Activated CD4-positive, alpha-beta memory T cell treated with anti-CD3 and anti-CD28 coated beads, Interleukin-2, amount 10 ng/mL, durations not matched to agents 7 days and 5 days (primary cell): ENCODE measurements at places on chromosomes 1 and 21. TPM values are rescaled to one million over a fixed set of nuclear protein-coding genes. Genes with fewer than 3 reads are reported as not detected.

GRCh38 chr1:1194723-1195122, 11.7 kb downstream of the TNFRSF18 start:
- no peak overlapping the region for H3K4me3 ChIP-seq
- H3K36me3 ChIP-seq, result peaks cover 7% of the 10 kb centered on the region
- H3K4me1 ChIP-seq, result peaks cover 2% of the 10 kb centered on the region
- H3K27ac ChIP-seq, result no peak overlapping the region
- DNase-seq, result no peak
- peaks cover 16% of the 10 kb centered on the region for H3K27me3 ChIP-seq

- no peak overlapping the region for H3K27ac ChIP-seq
- no peak overlapping the region for H3K4me3 ChIP-seq
- H3K4me1 ChIP-seq, result no peaks in the 10 kb centered on the region
- no peak for DNase-seq
- H3K27me3 ChIP-seq, result no peaks in the 10 kb centered on the region
Measured at GRCh38 chr1:107534632-107535031, 393.8 kb downstream of the NTNG1 start.

- DNase-seq, result peak; percentile 8
- no peak overlapping the region for H3K27ac ChIP-seq
- H3K4me1 ChIP-seq, result no peaks in the 10 kb centered on the region
- H3K4me3 ChIP-seq, result no peak overlapping the region
- H3K36me3 ChIP-seq, result no peaks in the 10 kb centered on the region
Measured at GRCh38 chr1:30410153-30410851, 313.1 kb downstream of the MATN1 start.

- no peaks in the 10 kb centered on the region for H3K4me1 ChIP-seq
- no peaks in the 10 kb centered on the region for H3K36me3 ChIP-seq
- DNase-seq, result no peak
- H3K4me3 ChIP-seq, result no peak overlapping the region
- no peak overlapping the region for H3K27ac ChIP-seq
Measured at GRCh38 chr1:20600156-20600555, 11.3 kb downstream of the CDA start.

The SPRR2G gene
- total RNA-seq, result not detected

GRCh38 chr1:83511146-83511726, 487.7 kb downstream of the TTLL7 start:
- H3K4me1 ChIP-seq, result peaks cover 38% of the 10 kb centered on the region
- H3K27me3 ChIP-seq, result no peaks in the 10 kb centered on the region
- no peak for DNase-seq
- H3K27ac ChIP-seq, result no peak overlapping the region
- H3K4me3 ChIP-seq, result no peak overlapping the region
- H3K36me3 ChIP-seq, result peaks cover 4% of the 10 kb centered on the region

GRCh38 chr1:41964400-41964799, 45.7 kb upstream of the HIVEP3 start:
- no peak for DNase-seq
- H3K27me3 ChIP-seq, result peaks cover 6% of the 10 kb centered on the region
- no peaks in the 10 kb centered on the region for H3K4me1 ChIP-seq
- H3K4me3 ChIP-seq, result no peak overlapping the region
- peaks cover 8% of the 10 kb centered on the region for H3K36me3 ChIP-seq

DNA sequence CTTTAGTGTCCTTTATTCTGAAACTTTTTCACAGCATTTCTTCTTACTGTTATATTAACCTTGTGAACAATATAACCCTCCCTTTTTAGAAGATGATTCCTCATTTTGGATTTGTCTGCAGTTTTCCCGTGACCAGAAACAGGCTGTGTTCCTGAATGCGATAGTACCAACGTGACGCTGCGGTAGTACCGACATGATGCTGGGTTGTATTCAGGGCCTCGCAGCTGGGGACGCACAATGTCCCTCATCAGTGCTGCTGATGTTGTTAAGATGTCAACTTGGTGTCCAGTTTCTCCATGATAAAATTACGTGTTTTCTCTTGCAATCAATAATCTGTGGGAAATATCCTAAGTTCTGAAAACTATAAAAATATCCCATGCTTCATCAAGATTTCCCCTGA, 761.4 kb upstream of the TPTE start:
- no peak for DNase-seq
- no peaks in the 10 kb centered on the region for H3K27me3 ChIP-seq
- H3K4me1 ChIP-seq, result no peaks in the 10 kb centered on the region
- H3K27ac ChIP-seq, result no peak overlapping the region

DNA sequence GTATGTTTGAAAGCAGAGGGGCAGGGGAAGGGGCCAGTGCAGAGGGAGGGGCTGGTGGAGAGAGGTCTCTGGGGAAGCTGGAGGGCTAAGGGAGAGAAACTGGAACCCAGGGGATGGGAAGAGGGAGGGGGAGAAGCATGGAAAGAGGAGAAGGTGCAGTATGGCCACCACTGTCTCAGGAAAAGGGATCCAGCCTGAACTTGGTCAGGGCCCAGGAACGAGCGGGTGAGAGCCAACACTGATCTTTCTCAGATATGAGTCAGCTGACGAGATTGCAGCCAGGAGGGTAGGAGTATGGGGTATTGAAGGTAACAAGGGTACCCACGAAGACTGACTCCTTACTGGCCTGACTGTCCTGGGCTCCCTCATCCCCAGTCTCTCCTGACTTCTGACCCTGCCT, 18.0 kb downstream of the TIE1 start:
- no peaks in the 10 kb centered on the region for H3K4me1 ChIP-seq
- no peak for DNase-seq
- no peaks in the 10 kb centered on the region for H3K27me3 ChIP-seq
- H3K36me3 ChIP-seq, result no peaks in the 10 kb centered on the region
- H3K27ac ChIP-seq, result no peak overlapping the region
- no peak overlapping the region for H3K4me3 ChIP-seq

DNA sequence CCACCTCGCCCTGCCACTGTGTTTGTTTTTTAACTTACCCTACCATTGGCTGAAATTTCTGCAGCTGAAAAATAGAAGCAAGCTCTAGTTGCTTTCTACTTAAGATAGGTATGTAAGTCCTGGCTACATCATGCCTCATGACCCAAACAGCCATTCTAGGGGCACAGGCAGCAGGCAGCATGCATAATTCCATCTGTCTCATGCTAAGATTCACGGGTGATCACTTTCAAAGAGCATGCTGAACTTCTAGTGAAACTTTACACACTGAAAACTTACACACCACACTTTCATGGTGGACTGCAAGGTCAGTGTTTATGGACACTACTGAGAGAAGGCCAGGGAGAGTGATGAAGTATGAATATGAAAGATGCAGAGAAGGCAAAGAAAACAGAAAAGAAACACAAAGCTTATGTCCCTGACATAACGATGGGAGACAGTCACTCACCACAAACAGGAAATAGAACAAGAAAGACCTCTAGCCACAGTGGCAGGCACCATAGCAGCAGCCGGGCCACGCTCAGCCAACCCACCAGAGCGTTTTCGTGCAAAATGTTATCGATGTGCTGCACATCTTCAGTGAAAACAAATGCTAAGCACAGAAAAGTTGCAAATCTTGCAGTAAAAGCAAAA, 102.3 kb upstream of the TIAM1 start:
- H3K27me3 ChIP-seq, result no peaks in the 10 kb centered on the region
- H3K27ac ChIP-seq, result peak overlapping the region; percentile 85
- H3K36me3 ChIP-seq, result peaks cover 13% of the 10 kb centered on the region
- peak; percentile 63 for DNase-seq

The HOOK1 gene
- total RNA-seq, result 0.98 TPM

DNA sequence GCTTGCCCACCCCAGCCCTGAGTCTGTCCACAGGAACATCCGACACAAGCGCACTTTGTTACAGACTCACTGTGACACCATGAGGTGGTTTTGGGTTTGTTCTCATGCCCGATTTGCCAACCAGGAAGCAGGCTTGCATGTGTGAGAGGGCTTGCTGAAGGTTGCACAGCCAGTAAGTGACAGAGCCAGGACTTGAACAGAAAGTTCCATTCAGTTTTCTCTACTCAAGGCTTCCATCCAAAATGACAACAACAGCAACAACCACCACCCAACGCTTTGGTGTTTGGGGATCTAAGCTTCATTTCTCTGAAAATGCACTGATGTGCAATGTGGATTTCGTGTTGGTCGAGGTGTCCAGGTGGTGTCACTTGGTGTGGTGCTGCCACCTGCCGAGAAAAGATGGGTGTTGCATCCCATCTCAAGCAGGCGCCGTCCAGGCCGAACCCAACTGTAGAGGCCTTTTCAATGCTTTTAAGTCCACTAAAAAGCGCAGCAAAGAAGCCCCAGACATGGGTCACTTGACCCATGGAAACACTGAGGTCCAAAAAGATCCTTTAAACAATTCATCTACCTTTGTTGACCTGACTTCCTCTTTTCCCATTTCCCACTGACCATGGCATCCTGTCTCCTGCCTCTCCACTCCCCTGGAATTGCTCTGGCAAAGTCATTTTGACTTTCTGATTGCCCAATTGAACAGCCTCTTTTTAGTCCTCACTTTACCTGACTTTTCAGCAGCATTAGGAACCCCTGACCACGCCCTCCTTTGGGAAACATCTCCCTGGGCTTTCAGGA, 12.2 kb downstream of the CITED4 start:
- DNase-seq, result peak; percentile 82
- no peaks in the 10 kb centered on the region for H3K36me3 ChIP-seq
- H3K4me1 ChIP-seq, result peaks cover 14% of the 10 kb centered on the region

DNA sequence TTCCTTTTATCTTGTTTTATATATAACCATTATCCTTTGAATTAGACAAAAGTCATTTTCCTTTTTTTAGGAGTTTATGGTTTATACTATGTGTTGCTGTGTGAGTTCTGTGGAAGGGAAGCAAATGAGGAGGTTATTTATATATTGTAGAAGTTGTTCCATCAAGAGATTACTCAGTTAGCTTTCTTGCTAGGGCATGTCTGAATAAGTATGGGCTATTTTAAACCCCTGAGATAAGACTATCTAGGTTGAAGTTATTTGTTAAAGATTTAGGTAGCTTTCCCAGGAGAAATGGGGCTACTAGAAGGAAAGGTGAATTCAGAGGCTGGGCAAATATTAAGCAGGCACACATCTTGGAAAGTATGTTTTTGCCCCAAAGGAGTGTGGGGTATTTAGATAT, 16.1 kb upstream of the VAMP4 start:
- no peaks in the 10 kb centered on the region for H3K36me3 ChIP-seq
- H3K27ac ChIP-seq, result no peak overlapping the region
- no peak overlapping the region for H3K4me3 ChIP-seq

- H3K4me1 ChIP-seq, result no peaks in the 10 kb centered on the region
- H3K27me3 ChIP-seq, result peaks cover 4% of the 10 kb centered on the region
- DNase-seq, result no peak
- no peaks in the 10 kb centered on the region for H3K36me3 ChIP-seq
- no peak overlapping the region for H3K27ac ChIP-seq
- no peak overlapping the region for H3K4me3 ChIP-seq
Measured at GRCh38 chr1:182337736-182338571, 53.6 kb downstream of the GLUL start.

The AQP10 gene
- not detected for total RNA-seq

- peaks cover 26% of the 10 kb centered on the region for H3K4me1 ChIP-seq
- H3K4me3 ChIP-seq, result no peak overlapping the region
- H3K27ac ChIP-seq, result no peak overlapping the region
- DNase-seq, result no peak
Measured at GRCh38 chr1:154448331-154448811, 43.2 kb downstream of the IL6R start.

- H3K27ac ChIP-seq, result peak overlapping the region; percentile 83
- no peak overlapping the region for H3K4me3 ChIP-seq
- DNase-seq, result no peak
- H3K27me3 ChIP-seq, result peaks cover 2% of the 10 kb centered on the region
- peaks cover 18% of the 10 kb centered on the region for H3K36me3 ChIP-seq
- H3K4me1 ChIP-seq, result peaks cover 57% of the 10 kb centered on the region
Measured at GRCh38 chr1:58942759-58943191, 158.9 kb upstream of the JUN start.

GRCh38 chr1:198175423-198176170, 18.8 kb downstream of the NEK7 start:
- DNase-seq, result no peak
- H3K36me3 ChIP-seq, result peaks cover 4% of the 10 kb centered on the region
- no peaks in the 10 kb centered on the region for H3K27me3 ChIP-seq

The SPRR5 gene
- total RNA-seq, result not detected

GRCh38 chr1:46246548-46247435, 771 bp upstream of the RAD54L start:
- H3K27ac ChIP-seq, result peak overlapping the region; percentile 79
- H3K27me3 ChIP-seq, result no peaks in the 10 kb centered on the region

GRCh38 chr1:93323185-93323820, 22.4 kb upstream of the DR1 start:
- H3K4me1 ChIP-seq, result no peaks in the 10 kb centered on the region
- H3K27me3 ChIP-seq, result no peaks in the 10 kb centered on the region
- no peak for DNase-seq
- H3K4me3 ChIP-seq, result no peak overlapping the region
- no peaks in the 10 kb centered on the region for H3K36me3 ChIP-seq

- H3K27me3 ChIP-seq, result no peaks in the 10 kb centered on the region
- DNase-seq, result no peak
- peaks cover 27% of the 10 kb centered on the region for H3K36me3 ChIP-seq
Measured at GRCh38 chr1:36154765-36155407, 1.1 kb upstream of the MAP7D1 start.

DNA sequence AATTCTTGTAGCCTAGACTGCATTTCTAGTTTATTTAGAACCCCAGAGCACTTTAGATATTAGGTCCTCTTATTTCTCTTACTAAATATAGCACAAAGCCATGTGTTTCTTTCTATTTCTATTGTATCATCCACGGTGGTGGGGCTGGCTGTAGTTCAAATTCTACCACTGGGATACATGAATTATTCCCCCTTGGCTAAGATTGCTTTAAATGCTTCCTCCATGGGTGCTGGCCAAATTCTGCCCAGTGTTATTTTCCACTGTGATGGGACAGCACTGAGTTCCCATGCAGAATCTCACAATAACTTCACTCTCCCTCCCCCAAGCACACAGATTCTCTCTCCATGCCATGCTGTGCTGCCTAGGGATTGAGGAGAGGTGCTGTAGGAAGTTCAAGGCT, 41.5 kb upstream of the GBP6 start:
- no peak overlapping the region for H3K4me3 ChIP-seq
- peaks cover 39% of the 10 kb centered on the region for H3K36me3 ChIP-seq
- no peak overlapping the region for H3K27ac ChIP-seq
- DNase-seq, result no peak

DNA sequence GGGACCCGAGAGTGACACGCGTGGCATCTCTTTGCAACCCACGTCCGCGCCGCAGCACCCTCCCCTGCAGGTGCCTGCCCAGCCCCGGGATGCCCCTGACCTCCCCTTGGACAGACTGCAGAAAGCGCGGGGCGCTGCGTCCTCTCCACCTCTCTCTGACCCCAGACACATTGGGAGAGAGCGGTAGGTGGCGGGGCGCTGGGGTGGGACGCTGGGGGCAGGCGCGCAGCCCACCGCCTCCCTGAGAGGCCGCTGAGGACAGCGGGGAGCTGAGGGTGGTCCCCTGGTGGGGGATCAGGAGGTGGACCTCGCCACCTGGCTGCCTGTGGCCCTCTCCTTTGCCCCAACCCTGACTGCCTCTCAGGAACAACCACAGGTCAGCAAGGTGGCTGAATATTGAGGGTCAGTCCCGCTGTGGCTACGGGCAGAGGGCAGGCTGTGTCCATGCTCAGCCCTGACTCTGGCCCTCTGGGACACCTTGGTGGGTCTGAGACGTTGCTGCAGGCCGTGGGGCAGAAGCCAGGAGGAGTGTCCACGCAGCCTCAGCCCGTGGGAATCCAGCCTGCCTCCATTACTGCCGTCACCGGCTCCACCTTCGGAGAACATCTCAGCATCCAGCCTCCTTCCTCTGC, 761 bp upstream of the UBE2J2 start:
- no peaks in the 10 kb centered on the region for H3K27me3 ChIP-seq
- peaks cover 26% of the 10 kb centered on the region for H3K36me3 ChIP-seq
- peak overlapping the region; percentile 31 for H3K27ac ChIP-seq
- peak overlapping the region; percentile 63 for H3K4me3 ChIP-seq
